T-helper 17 cell (primary cell): ENCODE measurements at places on chromosomes 1 and 21. TPM values are rescaled to one million over a fixed set of nuclear protein-coding genes. Genes with fewer than 3 reads are reported as not detected.
A peak's percentile ranks its signal among the peaks of the same experiment; 100 is the strongest.

DNA sequence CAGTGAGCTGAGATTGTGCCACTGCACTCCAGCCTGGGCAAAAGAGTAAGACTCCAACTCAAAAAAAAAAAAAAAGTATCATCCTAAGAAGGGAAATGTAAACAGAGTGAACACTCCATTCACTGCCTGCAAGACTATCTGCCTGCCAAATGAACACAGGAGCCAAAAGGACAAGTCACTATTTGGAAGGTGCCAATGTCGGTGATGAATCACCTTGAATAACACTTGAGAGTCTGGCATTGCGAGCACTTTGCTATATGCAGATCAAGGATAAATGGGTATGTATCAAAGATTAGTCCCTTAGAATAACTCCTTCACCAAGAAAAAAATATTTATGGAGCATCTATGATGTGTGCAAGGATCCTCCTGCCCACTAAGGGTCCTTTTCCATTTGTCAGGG lies 6.6 kb downstream of the UBR4 start:
- no peak overlapping the region for H3K4me3 ChIP-seq
- H3K36me3 ChIP-seq: peaks cover 5% of the 10 kb centered on the region
- H3K27me3 ChIP-seq: no peaks in the 10 kb centered on the region
- DNase-seq: no peak
- peaks cover 41% of the 10 kb centered on the region for H3K4me1 ChIP-seq

- H3K27me3 ChIP-seq: peaks cover 44% of the 10 kb centered on the region
- DNase-seq: no peak
- peaks cover 3% of the 10 kb centered on the region for H3K4me1 ChIP-seq
- no peak overlapping the region for H3K27ac ChIP-seq
- peaks cover 2% of the 10 kb centered on the region for H3K36me3 ChIP-seq
Measured at GRCh38 chr1:48677306-48678287, 99.1 kb downstream of the BEND5 start.

GRCh38 chr21:33940164-33940880 lies 24.7 kb upstream of the ATP5PO start:
- no peak for DNase-seq
- H3K27me3 ChIP-seq: no peaks in the 10 kb centered on the region
- no peak overlapping the region for H3K4me3 ChIP-seq
- peaks cover 5% of the 10 kb centered on the region for H3K36me3 ChIP-seq

- peak overlapping the region; percentile 85 for H3K27ac ChIP-seq
- no peaks in the 10 kb centered on the region for H3K27me3 ChIP-seq
- DNase-seq: no peak
- peak overlapping the region; percentile 75 for H3K4me3 ChIP-seq
- peaks cover 2% of the 10 kb centered on the region for H3K36me3 ChIP-seq
Measured at GRCh38 chr21:17779980-17780379, 39.2 kb downstream of the C21orf91 start.

- DNase-seq: no peak
- H3K27me3 ChIP-seq: no peaks in the 10 kb centered on the region
- no peaks in the 10 kb centered on the region for H3K36me3 ChIP-seq
- H3K4me3 ChIP-seq: no peak overlapping the region
Measured at GRCh38 chr1:32115496-32115895, 7.6 kb downstream of the KPNA6 start.

SELP gene
- total RNA-seq: 35.4 TPM

C4BPA gene
- 0.12 TPM for total RNA-seq
